ENCODE measurements at places on chromosomes 1 and 21.

GRCh38 chr1:20693623-20694022 is 24.2 kb downstream of the KIF17 start:
- no peak for DNase-seq

GRCh38 chr1:208782186-208782585 is 538.0 kb upstream of the PLXNA2 start:
- DNase-seq = no peak

GRCh38 chr1:89276690-89277089 is 4.0 kb upstream of the GBP5 start:
- no peak for DNase-seq

- peak; percentile 84 for DNase-seq
These were observed 44.4 kb downstream of the PTPN14 start for GRCh38 chr1:214506972-214507431.

GRCh38 chr1:246012341-246012740 is 494.7 kb downstream of the SMYD3 start:
- DNase-seq = no peak

GRCh38 chr1:211714154-211714553 is 38.7 kb upstream of the NEK2 start:
- DNase-seq = no peak

GRCh38 chr1:162387226-162388082 is 5.9 kb downstream of the C1orf226 start:
- DNase-seq = no peak

DNA sequence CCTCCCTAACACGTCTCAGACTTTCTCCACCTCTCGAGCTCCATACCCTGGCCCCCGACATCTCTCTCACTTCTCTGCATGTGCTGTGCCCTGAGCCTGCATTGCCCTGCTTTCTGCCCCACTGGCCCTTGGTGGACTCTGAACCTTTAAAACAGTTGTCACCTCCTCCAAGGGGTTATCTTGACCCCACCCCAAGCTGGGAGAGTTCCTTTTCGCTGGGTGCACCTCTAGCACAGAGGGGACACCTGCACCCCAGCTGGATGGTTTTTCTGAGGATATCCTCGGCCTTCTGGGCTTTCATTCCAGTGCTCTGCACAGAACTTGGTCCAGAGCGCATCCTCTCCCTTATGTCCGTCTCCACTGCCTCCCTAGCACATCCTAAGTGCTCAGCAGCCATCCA is 4.2 kb upstream of the CDCP2 start:
- DNase-seq = no peak

DNA sequence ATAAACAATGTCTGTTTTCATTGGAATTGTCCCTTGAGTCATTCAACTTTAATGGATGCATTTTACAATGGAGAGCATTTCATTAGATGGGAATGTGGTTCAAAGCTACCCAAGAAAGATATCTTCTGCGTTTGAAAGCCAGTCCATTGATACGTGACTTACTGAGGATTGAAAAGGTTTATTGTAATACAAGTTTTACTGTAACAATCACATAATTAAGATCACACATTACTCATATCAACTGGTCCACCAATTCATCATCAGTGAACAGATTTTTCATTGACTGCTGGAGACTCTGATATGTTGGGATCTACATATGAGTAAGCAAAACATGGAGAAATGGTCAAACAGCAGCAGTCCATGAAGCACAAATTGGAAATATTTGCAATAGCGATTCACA is 32.8 kb downstream of the KRTAP24-1 start:
- DNase-seq = no peak

- DNase-seq = peak; percentile 41
These were observed 71.0 kb upstream of the CSF3R start for GRCh38 chr1:36553591-36554322.

- DNase-seq = peak; percentile 27
These were observed 20.8 kb upstream of the GBP1 start for GRCh38 chr1:89085781-89086180.

- DNase-seq = no peak
These were observed 69.6 kb downstream of the DMAP1 start for GRCh38 chr1:44282704-44283426.

- DNase-seq = no peak
These were observed 36.6 kb downstream of the ITPKB start for GRCh38 chr1:226702318-226702956.

GRCh38 chr1:13794231-13795187 is 94.5 kb downstream of the PRDM2 start:
- DNase-seq = no peak

GRCh38 chr1:204652497-204652896 is 33.0 kb downstream of the LRRN2 start:
- DNase-seq = no peak

DNA sequence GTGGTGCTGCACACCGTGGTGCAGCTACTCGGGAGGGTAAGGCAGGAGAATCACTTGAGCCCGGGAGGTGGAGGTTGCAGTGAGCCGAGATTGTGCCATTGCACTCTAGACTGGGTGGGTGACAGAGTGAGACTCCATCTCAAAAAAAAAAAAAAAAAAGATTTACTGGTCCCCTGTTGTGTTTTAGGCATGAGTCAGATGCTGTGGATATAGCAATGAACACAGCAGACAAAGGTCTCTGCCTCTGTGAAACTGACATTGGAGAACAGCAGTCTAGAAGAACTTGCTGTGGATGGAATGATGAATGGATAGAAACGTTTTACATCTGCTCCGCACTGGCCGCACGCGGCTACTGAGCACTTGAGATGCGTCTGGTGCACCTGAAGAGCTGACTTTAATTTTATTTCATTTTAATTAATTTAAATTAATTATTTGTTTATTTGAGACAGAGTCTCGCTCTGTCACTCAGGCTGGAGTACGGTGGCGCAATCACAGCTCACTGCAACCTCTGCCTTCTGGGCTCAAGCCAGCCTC is 24.5 kb upstream of the EPHA2 start:
- no peak for DNase-seq

DNA sequence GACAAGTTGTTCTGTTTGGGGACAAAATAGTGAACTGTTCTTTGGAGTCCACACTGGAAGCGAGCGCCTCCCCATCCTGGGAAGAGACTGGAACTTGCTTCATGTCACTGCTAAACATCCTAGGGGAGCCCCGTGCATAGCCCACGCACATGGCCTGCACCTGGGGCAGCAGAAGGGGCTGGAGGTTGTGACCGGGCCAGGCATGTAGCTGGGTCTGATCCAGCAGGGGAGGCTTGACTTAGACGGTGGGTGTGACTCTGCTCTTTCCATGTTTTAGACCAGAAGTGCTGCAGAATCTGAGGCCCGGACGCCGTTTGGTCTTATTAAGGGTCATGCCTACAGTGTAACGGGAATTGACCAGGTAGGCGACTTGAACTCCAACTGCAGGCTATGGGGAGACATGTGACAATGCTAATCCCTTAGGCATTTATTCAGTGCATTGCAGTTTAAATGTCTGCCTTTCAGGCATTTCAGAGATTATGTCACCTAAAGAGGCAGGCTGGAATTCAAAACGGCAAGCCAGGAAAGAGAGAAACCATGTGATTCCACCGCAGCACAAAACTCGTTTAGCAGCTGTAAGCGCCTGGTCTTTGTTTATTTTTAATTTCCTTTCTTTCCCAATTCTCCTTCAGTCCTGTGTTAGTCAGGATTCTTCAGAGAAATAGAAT is 21.8 kb downstream of the CAPN9 start:
- DNase-seq = no peak

DNA sequence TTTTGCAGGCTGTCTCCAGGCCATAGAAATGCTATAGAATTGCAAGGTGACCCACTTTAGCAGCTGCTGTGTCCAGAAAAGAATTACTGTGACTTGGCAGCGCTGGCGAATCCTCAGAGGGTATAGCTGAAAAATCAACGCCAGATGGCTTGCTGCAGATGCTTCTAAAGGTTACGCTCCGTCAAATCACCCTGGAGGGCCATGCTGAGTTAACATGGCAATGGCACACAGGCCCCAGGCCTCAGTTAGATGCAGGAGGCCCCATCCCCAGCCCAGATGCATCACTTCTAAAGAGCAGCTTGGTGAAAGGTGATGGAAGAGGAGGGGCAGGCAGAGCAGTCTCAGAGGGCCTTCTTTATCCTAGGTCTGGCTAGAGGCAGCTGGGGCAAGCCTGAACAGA is 18.0 kb downstream of the KIAA1614 start:
- DNase-seq = no peak

Measured in LoVo (cell line).